ENCODE measurements at places on chromosomes 16 and 17. TPM values are rescaled to one million over a fixed set of nuclear protein-coding genes. Genes with fewer than 3 reads are reported as not detected.

GRCh38 chr16:66266436-66267291 is 99.8 kb upstream of the CDH5 start:
- no peaks in the 10 kb centered on the region for H3K36me3 ChIP-seq
- H3K27me3 ChIP-seq, result peaks cover 5% of the 10 kb centered on the region
- no peak overlapping the region for H3K27ac ChIP-seq
- DNase-seq, result no peak

- peaks cover 9% of the 10 kb centered on the region for H3K27me3 ChIP-seq
- H3K4me1 ChIP-seq, result no peaks in the 10 kb centered on the region
- H3K4me3 ChIP-seq, result no peak overlapping the region
- H3K27ac ChIP-seq, result no peak overlapping the region
- DNase-seq, result no peak
Measured at GRCh38 chr17:36918211-36918691, 19.0 kb upstream of the LHX1 start.

CSF3 gene
- total RNA-seq, result not detected

GRCh38 chr16:84746231-84746630 is 46.4 kb downstream of the USP10 start:
- no peak overlapping the region for H3K4me3 ChIP-seq
- peaks cover 16% of the 10 kb centered on the region for H3K36me3 ChIP-seq
- no peak for DNase-seq
- no peak overlapping the region for H3K27ac ChIP-seq
- no peaks in the 10 kb centered on the region for H3K27me3 ChIP-seq

DNA sequence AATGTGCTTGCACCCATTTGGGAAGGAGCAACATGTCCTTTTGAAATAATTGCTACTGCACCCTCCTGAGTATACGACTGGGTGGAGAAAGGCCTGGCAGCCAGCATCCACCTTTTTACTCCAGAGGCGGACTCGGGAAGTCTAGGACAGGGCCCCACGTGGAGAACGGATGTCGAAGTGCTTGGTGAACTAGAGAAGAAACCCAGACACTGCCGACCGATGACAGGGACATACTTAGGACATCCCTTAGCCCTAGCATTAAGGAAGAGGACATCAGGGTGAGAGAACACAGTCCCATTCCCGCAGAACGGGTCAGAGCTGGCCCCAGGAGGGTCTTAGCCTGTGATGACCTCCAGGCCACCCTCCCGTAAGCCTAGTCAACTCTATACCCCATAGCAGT is 3.8 kb downstream of the YBX2 start:
- no peak overlapping the region for H3K27ac ChIP-seq
- peaks cover 17% of the 10 kb centered on the region for H3K4me1 ChIP-seq
- H3K4me3 ChIP-seq, result no peak overlapping the region
- peaks cover 22% of the 10 kb centered on the region for H3K27me3 ChIP-seq

- no peaks in the 10 kb centered on the region for H3K27me3 ChIP-seq
- no peak overlapping the region for H3K27ac ChIP-seq
- no peaks in the 10 kb centered on the region for H3K36me3 ChIP-seq
- H3K4me1 ChIP-seq, result peaks cover 6% of the 10 kb centered on the region
- H3K4me3 ChIP-seq, result no peak overlapping the region
Measured at GRCh38 chr17:74237321-74237720, 23.9 kb downstream of the TTYH2 start.

Data from natural killer cell (primary cell).